HFFc6 (cell line): ENCODE measurements at places on chromosomes 5 and 9.

DNA sequence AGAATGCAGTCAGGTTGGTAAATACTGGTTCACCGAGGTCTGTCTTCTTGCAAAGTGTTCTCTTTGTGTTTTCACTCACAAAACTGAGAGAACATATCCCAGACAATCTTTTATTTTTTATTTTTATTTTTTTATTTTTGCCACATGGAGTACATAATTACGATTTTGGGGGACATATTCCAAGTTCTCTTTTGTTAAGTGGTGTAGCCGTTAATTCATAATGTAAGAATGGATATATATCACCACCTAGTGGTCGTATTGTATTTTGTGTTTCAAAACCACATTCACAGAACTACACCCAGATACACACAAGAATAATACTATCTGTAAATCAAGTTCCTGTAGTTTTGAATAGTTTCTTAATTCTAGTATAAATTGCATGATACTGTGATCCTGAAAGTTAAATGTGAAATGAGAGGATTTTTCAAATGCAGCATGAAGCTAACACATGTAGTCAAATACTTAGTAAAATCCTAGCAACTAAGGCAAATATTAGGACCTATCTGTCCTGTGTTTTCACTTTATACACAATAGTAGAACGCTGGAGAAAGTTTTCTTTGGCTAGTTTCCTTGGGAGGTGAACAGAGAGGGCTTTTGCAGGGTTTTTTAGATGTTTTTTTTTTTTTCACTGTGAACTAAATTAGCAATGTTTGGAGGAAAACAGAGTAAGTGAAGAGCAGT is 92.7 kb downstream of the VCAN start:
- peak; percentile 41 for DNase-seq

- no peak for DNase-seq
Observed at GRCh38 chr5:175107028-175107588, 336.9 kb downstream of the DRD1 start.

DNA sequence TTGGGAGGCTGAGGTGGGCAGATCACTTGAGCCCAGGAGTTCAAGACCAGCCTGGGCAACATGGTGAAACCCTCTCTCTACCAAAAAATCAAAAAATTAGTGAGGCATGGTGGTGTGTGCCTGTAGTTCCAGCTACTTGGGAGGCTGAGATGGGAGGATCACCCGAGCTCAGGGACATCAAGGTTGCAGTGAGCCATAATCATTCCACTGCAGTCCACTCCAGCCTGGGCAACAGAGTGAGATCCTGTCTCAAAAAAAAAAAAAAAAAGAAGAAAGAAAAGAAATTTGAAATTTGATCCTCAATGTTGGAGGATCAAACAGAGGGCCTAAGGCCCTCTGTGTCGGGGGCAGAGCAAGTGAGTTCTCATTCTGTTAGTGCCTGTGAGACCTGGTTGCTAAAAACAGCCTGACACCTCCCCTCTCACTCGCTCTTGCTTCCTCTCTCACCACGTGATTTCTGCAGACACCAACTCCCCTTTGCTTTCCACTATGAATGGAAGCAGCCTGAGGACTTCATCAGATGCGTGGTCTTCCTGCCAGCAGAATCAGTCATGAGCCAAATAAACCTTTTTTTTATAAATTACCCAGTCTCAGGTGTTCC is 8.4 kb upstream of the GOLPH3 start:
- no peak for DNase-seq

GRCh38 chr9:88041447-88041846 is 67.1 kb upstream of the CDK20 start:
- peak; percentile 6 for DNase-seq

- no peak for DNase-seq
Observed at GRCh38 chr5:131367219-131367860, 103.5 kb downstream of the CDC42SE2 start.

- no peak for DNase-seq
Observed at GRCh38 chr5:112956606-112957005, 20.0 kb upstream of the DCP2 start.
